Ovary (tissue), 10 donors: ENCODE measurements at places on chromosomes 2 and 18.

DNA sequence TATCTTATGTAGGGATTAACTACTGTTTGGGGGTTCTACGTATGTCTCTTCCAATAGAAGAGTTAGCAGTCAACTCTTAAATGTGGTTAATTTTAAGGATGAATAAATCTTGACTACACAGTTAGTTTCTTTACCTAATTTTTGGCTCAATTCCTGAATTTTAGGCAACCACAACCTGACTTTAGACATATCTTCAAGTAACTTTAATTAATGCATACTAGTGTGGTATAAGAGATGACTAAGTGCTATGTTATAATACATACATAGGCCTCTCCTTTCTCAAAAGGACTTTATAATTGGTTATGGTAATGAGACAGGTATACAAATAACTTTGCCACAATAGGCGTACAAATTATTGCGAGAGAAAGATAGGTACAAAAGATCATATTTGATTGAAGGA lies 312.0 kb downstream of the IRS1 start:
- DNase-seq: no peak

- no peak for DNase-seq
Observed at GRCh38 chr2:70126413-70126812, 39.1 kb downstream of the PCBP1 start.

DNA sequence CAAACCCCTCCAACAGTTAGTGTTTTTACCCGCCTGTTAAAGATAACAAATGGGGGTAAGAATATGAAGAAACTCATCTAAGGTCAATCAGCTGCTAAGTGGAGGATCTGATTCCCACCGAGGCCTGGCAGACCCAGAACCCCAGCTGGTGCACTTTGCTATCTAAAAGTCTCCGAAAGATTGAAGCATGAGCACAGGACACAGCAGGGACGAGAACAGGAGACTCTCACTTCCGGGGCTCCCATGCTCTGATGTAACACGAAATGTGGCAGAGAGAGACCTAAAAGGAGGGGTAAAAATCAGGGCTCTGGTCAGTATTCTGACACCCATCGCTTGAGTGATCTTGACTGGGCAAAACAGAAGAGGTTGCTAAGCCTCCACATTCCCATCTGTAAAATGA lies 119.7 kb downstream of the PDCL3 start:
- no peak for DNase-seq

DNA sequence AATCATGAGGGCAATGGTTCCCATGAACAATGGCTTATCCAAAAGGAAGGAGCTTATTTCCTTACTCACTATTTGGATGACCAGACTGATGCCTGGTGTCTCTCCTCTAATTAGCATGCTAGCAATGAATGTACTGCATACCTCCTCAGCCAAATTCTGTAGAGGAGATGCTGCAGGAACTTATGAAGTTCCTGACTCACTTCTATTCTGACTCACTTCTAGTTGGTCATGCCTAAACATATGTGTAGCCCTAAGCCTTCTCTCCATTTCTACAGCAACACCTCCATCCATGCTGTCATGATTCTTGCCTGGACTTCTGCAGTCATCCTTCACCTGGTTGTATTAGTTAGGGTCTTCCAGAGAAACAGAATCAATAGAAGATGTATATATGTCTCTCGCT lies 59.9 kb upstream of the MRPS9 start:
- DNase-seq: no peak

GRCh38 chr18:70295192-70296188 lies 6.6 kb downstream of the SOCS6 start:
- DNase-seq: no peak
